Effector CD4-positive, alpha-beta T cell (primary cell): ENCODE measurements at places on chromosomes 2 and 18.

DNA sequence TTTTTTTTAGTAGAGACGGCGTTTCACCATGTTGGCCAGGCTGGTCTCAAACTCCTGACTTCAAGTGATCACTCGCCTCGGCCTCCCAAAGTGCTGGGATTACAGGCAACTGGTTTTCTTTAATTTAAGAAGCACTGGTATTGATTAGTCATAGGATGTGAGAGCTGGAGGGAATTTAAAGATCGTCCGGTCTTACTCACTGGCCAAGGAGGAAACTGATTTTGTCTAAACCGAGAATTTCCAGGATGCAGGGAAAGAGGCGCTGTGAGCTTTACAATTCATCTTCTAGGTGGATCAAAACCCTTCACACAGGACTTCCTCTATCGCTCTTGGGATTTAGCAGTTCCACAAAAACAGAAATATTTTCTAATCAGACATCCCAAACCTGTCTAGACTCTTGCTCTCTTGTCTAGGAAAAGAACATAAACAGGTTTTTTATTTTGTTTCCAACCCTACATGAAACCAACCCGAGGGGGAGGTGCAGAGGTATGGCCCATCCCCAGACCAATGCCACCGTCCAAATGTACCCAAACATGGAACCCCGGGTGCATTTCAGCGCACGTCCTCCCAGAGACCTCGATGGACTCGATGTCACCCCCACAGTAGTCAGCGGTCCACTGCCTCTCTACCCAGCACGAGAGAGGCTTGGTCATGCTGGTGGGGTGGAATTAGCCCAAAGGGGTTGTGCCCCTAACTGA, 12.5 kb upstream of the TUBB6 start:
- no peak for DNase-seq

GRCh38 chr2:222835143-222835822, 25.6 kb upstream of the ACSL3 start:
- DNase-seq = no peak

GRCh38 chr2:7706791-7707190, 789.6 kb downstream of the RNF144A start:
- DNase-seq = no peak

- no peak for DNase-seq
Observed at GRCh38 chr2:212592695-212593094, 54.1 kb upstream of the ERBB4 start.

DNA sequence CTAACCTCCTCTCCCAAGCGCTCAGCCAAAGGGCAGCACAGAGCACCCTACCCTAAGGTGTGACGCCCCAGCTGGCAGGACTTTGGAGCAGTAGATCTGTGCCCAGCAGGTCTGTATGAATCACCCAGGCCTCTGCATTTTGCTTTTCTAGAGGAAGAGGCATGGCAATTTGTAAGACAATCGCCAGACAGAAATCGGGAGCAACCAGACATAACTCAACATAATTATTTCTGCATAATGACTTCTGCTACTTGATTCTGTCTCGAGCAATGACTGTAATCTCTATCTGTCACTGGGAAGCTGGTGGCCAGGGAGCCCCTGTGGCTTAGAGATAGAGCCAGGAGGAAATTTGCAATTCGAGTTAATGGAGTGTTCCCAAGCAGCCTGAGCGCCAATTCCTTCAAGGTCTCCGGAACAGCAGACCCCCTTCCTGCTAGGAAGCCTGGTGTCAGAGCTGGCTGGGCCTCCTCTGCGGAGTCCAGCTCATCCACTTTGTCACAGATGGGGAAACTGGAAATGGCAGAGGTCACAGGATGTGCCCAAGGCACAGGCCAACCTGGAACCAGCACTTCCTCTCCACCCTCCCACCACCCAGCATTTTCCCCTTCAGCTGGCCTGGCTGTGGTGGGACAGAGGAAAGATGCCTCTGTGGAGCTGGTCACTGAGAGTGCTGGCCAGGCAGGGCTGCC, 55.0 kb downstream of the ODC1 start:
- no peak for DNase-seq

DNA sequence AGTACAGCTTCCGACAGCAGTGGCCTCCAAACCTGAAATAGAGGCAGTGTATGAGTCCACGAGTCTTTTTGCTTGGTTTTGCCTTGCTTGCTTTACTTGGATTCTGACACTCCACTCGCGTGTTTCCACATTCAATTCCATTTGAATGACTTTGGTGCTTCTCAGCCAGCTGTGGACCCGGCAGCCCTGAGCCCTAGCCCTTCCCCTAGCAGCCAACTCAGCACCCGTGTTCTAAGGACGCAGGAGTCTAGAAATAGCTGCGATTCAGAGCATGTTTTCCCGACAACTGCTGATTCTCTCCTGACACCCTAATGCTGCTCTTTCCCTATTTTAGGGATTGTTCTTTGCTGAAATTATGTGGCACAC, 20.6 kb downstream of the LRRFIP1 start:
- DNase-seq = no peak

- DNase-seq = no peak
Observed at GRCh38 chr2:238865015-238865719, 17.3 kb downstream of the TWIST2 start.
